ENCODE measurements at places on chromosomes 1 and 21. TPM values are rescaled to one million over a fixed set of nuclear protein-coding genes. Genes with fewer than 3 reads are reported as not detected.

Gene RNF186
- polyA plus RNA-seq = not detected

DNA sequence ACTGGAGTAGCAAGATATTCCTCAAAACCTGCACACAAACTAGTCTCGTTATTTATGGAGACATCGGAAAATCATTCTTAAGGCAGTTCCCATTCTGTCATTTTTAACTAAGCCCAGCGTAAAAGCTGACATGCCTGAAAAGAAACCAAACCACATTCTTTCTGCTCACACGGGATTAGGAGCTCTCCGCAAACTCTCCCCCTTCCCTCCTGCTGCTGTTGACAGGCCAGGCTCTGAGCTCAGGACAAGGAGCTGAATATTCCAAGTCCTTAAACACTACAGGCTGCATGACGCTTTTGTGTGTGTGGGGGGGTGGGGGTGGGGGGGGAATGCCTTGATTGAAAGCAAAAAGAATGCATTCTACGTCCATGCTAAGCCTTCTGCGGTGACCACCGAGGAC lies 5.2 kb downstream of the OLIG1 start:
- DNase-seq = peak; percentile 11

Gene NUF2
- 7.6 TPM for polyA plus RNA-seq

Gene CSF3R
- 4.8 TPM for polyA plus RNA-seq

- no peak for DNase-seq
Measured at GRCh38 chr1:6888268-6888667, 103.0 kb downstream of the CAMTA1 start.
